ENCODE measurements at places on chromosomes 13 and 19. TPM values are rescaled to one million over a fixed set of nuclear protein-coding genes. Genes with fewer than 3 reads are reported as not detected.

The ARRDC5 gene
- 0.20 TPM for total RNA-seq

The ZNF491 gene
- 1.4 TPM for total RNA-seq

The TTYH1 gene
- total RNA-seq, result 0.70 TPM

The C19orf73 gene
- 1.5 TPM for total RNA-seq

- DNase-seq, result no peak
- no peaks in the 10 kb centered on the region for H3K27me3 ChIP-seq
- H3K4me3 ChIP-seq, result no peak overlapping the region
- H3K27ac ChIP-seq, result no peak overlapping the region
These were observed 47.9 kb downstream of the CERS4 start for GRCh38 chr19:8257052-8257443.

DNA sequence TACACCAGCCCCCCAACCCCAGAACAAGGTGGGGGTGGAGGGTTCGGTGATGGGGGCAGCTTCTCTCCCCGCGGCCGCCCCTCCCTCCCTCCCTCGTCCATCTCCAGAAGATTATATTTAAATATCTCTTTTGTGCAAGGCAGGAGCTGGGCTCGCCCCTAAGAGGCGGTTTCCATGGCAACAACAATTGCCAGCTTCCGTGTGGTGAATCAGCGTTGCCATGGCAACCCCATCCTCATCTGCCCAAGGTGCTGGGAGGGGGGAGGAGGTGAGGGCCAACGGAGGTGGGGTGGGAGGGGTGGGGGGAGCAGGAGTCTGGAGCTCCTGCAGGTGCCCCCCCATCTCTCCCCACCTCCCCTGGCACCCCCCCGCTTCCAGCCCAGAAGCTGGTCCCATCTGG is 46.4 kb downstream of the CELF5 start:
- H3K4me3 ChIP-seq, result no peak overlapping the region
- peaks cover 24% of the 10 kb centered on the region for H3K27me3 ChIP-seq
- no peaks in the 10 kb centered on the region for H3K36me3 ChIP-seq
- peaks cover 12% of the 10 kb centered on the region for H3K4me1 ChIP-seq
- no peak overlapping the region for H3K27ac ChIP-seq

All from activated CD8-positive, alpha-beta T cell treated with anti-CD3 and anti-CD28 coated beads for 36 hours (primary cell).